LHCN-M2 (cell line): ENCODE measurements at places on chromosomes 16 and 17. TPM values are rescaled to one million over a fixed set of nuclear protein-coding genes. Genes with fewer than 3 reads are reported as not detected.

Gene SPNS2
- 0.06 and 0.23 TPM in 2 replicates for total RNA-seq

Gene SGCA
- 200 and 207 TPM in 2 replicates for total RNA-seq

DNA sequence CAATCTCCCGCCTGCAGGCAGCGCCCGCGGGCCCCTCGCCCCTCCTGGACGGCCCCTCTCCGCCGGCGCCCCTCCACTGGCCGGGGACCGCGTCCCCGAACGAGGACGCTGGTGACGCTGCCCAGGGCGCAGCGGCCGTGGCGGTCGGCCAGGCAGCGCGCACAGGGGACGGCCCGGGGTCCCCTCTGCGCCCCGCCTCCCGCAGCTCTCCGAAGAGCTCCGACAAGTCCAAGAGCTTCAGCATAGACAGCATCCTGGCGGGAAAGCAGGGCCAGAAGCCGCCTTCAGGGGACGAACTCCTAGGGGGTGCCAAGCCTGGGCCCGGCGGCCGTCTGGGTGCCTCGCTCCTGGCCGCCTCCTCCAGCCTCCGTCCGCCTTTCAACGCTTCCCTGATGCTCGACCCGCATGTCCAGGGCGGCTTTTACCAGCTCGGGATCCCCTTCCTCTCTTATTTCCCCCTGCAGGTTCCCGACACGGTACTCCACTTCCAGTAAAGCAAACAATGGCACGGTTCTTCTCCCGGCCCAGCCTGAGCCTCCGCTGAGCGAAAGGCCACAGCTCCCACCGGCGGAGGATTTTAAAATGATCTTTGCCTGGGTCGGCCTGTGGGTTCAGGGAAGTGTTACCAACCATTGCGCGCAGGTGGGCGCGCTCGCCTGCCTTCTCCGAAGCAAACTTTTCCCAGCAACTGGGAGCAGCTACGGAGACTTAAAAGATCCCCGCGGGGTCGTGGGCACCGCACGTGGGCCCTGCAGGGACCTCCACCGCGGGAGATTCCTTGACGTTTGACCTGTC, 1.1 kb downstream of the FOXL1 start:
- DNase-seq = no peak

DNA sequence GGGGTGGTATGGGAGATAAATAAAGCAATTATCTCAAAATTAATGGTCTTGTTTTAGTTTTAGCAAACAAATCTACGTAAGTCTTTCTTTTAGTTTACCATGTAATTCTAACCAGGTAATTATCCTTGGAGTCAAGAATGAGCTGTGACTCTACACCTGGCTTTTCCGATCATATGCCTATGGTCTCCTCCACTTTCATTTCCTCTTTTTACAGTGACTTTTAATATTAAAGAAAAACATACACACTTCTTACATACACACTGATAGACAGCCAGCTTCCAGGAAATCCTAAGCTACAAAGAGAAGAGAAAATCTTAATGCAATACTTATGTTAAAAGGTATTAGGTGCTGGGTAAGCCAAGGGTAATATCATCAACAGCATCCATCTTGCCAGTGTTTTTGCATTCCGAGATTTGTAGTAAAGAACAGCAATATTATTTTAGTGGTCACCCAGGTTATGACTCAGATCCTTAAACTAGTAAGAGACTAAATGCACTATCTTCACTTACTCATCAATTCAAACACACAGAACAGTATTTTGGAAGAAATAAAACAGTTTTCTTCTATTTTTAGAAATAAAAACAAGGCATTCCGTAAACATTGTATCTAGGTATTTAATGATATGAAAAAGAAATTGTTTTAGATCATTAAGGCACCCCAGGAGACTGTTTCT, 4.4 kb upstream of the IRX5 start:
- DNase-seq = peak; percentile 74

- no peak for DNase-seq
These were observed 2.6 kb downstream of the LRRC75A start for GRCh38 chr17:16489431-16489830.

GRCh38 chr17:18084256-18084655, 3.5 kb upstream of the DRG2 start:
- no peak for DNase-seq

- DNase-seq = no peak
These were observed 7.1 kb upstream of the CYTH1 start for GRCh38 chr17:78789149-78789662.

GRCh38 chr16:88502776-88503280, 49.7 kb downstream of the ZFPM1 start:
- no peak for DNase-seq

DNA sequence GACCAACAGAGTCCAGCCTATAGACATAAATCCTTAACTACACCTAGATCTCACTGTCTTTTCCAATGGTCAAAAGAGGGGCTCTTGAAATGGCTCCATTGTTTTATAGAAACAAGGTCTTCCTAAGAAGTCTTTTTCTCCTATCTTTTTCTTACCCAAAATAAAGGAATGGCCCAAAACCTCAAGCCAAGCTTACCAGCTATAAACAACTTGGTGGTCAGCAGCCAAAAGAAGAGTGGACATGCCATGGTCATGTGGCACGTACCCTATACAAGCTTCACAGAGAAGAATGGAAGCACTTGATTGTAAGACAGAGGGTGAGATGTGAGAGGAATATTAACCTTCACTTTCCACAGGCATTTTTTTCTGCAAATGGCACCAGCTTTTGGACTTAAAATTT, 82.1 kb upstream of the GNAO1 start:
- DNase-seq = no peak

DNA sequence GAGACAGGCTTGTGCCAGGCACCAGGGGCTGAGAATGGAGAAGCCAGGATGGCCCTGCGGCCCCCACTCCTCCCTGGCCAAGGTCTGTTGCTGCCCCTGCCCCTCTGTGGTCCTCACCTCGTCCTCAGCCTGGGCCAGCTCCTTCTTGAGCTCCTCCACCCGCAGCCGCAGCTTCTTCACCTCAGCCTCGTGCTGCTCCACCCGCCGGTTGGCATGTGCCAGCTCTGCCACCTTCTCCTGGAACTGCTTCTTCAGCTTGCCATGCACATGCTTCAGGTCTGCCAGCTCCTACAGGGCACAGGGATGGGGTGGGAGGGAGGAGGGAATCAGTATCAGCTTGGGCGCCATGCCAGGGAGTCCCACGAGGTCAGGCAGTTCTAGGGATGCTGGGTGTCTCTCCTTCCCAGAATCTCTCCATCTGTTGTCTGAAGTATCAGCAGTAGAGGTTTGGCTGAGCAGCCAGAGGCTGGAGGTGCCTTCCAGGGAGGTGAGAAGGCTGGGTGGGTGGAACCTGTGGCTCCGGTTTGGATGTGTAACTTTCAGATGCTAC, 20.1 kb downstream of the CCDC102A start:
- no peak for DNase-seq

- DNase-seq = no peak
These were observed 20.0 kb downstream of the ARHGAP23 start for GRCh38 chr17:38448208-38448771.

DNA sequence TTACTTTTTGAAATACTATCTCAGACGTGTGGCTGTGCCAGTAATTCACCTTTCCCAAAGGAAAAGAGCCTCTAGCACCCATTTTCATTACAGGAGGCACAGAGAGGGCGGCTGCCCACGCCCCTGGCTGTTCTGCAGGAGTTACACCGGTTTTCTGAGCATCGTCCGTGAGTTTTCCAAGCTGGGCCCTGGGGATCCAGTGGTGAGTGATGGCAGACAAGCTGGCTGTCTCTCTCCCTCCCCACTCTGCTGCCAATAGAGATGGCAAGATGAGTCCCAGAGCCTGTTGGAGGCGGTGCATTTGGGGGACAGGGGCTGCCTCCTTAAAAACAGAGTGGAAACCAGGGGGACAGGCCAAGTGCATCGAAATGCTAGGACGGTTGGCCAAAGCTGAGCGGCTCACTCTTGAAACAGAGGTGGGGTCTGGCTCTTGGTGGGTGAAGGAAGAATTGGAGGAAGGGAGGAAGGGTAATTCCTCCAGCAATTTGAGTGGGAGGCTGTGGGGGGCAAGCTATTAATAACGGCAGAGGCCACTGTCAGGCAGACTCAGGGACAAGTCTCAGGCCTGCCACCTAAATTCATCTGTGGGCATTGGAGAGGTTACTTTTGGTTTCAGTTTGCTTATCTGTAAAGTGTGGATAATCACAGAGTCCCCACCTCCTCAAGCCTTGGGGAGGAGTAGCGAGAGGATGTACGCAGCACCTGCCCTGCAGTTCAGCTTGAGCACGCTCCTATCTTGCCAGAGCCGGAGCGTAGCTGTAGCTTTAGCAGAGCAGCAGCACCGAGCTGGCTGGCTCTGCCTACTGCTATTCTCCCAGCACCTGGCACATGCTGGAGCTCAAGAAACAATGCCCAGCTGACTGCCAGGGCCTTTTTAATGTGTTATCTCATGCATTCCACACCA, 7.5 kb upstream of the NOS2 start:
- peak; percentile 7 for DNase-seq

DNA sequence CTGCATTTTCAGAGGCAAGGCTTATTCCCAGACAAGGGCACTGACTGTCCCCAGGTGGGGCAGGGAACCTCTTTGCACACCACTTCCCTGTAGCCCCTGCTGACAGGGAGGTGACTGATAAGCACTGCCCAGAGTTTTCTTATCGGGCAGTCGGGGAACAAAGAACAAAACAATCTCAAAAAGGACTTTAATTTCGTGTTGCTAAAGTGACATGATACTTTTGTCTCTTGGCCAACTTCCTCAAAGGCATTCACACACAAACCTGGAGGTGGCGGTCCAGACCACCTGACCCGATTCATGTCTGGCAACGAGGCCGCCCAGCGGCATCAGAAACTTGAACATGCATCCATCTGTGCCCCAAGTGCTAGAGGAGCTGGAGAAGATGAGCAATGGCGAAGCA, 28.9 kb downstream of the ZDHHC7 start:
- DNase-seq = no peak

- no peak for DNase-seq
These were observed 31.0 kb downstream of the CCT6B start for GRCh38 chr17:34930283-34930682.

- no peak for DNase-seq
These were observed 137.5 kb upstream of the PLCG2 start for GRCh38 chr16:81641395-81642106.

DNA sequence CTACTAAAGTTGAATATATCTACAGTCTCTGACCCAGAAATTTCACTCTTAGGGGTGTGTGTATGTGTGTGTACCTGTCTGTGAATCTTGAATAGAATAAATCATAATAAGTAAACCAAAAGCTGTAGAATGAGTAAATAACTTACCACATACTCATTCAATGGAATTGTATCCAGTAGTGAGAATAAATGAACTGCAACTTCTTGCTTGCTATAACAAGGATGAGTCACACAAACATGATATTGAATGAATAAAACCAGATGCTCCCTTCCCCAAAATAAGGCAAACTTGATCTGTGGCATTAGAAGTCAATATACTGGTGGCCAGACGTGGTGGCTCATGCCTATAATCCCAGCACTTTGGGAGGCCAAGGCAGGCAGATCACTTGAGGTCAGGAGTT, 259.8 kb upstream of the MON1B start:
- DNase-seq = no peak

GRCh38 chr16:22250522-22250921, 44.4 kb downstream of the EEF2K start:
- DNase-seq = no peak

- DNase-seq = no peak
These were observed 304.3 kb upstream of the XYLT1 start for GRCh38 chr16:17775061-17775460.

DNA sequence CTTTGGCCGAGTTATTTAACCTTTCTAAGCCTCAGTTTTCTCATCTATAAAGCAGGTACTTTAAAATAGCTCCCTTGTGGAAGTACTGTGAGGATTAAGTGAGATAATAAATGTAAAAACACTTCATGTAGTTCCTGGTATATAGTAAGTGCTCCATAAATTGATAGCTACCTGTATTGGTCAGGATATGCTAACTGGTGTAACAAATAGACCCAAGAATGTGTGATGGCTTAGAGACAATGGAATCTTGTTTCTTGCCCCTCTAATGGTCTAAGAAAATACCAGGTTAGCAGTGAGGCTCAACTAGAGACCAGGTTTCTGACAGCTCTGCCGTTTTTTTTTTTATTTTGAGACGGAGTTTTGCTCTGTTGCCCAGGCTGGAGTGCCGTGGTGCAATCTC, 29.8 kb downstream of the CCR7 start:
- no peak for DNase-seq

GRCh38 chr17:72336026-72336803, 215.4 kb downstream of the SOX9 start:
- DNase-seq = no peak

GRCh38 chr16:51056331-51056730, 94.7 kb downstream of the SALL1 start:
- DNase-seq = no peak

DNA sequence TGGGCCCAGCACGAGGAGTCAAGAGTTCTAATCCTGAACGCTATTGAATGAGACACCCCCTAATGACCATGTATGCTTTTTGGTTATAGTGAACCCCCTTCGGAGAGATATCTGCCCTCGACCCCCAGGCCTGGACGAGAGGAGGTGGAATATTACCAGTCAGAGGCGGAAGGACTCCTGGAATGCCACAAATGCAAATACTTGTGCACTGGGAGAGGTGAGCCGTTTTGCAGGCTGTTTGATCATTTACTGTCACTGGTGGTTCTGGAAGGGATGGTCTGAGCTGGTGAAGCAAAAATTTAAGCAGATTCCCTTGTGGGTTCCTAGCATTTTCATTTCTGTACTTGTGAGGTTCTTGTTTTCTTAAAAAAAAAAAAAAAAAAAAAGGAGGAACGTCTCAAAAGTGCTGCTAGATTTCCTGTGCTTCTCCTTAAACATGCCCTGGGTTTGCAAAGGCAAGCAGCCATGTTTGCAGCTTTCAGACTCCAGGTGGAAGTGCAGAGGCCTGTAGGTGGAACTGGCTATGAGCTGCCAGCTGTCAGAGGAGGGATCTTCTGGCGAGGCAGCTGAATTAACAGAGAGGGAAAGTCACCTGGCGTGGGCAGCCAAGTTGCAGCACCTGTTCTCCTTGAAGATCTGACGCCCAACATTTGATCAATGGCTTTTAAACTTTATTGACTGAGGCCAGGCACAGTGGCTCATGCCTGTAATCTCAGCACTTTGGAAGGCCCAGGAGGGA, 3.5 kb downstream of the MARVELD3 start:
- peak; percentile 12 for DNase-seq

DNA sequence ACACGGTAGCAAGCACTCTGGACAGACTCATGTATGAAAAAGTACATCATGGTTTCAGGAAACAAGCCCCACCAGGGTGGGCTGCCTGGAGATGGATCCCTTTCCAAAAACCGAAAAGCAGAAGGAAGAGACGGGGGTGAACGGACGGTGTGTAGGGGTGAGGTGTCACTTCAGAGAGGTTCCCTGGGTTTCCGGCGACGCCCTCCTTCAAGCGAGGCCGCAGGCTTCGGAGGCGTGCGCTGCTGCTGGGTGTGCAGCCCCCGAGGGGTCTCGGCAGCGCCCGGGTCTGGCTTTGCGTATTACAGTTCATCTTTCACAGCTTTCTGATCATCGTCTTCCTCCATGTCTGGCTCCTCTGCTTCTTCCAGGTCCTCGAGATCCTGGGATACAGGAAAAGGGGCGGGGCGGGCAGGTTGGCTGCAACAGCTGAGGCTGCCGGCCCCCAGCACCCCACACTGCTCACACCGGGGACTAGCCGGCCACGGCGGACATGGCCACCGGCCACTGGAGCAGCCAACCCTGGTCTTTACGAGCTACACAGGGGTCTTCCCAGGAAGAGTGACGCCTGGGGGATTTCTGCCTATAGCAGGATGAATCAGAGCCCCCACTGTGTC, 9.0 kb upstream of the PPP1R27 start:
- DNase-seq = no peak
